Cardiac muscle cell (in vitro differentiated cells and primary cell): ENCODE measurements at places on chromosomes 1 and 21.
A peak's percentile ranks its signal among the peaks of the same experiment; 100 is the strongest.

DNA sequence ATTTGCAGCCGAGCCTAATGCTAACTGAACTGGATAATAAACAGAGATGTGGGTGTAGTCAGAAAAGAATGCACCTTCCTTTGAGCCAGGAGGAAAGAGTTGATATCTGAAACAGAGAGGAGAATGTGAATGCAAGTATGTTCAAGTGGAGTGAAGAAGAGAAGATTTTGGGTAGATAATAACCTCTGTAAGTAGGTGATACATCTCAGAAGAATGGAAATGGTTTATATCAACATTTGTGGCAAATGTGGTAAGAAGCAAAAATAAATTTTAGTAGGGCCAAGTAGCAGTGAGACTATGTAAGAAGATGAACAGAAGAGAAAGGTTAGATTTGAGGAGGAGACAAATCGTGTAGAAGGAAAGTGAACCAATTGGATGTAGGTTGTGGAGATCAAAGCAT lies 1.7 kb upstream of the DNTTIP2 start:
- DNase-seq, result no peak

- DNase-seq, result peak; percentile 79
These were observed 42.6 kb downstream of the KIRREL1 start for GRCh38 chr1:158035976-158036583.

DNA sequence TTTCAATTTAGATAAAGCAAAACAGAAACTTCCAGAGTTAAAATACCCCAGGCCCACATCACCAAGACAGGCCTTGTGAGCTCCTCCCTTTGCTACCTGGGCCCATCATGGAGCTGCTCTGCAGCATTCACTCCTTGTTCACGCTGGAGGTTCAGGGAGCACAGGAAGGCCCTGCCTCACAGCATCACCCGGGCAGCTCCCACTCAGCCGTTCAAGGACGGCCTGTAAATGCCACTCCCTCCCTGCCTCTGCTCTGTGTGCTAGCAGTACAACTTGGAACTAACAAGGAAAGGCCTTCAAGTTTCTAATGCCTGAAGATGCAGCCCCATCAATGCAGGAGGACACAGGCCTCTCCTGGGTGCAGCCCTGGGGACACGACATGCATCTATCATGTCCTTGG lies 11.6 kb downstream of the ATP5PO start:
- DNase-seq, result no peak

DNA sequence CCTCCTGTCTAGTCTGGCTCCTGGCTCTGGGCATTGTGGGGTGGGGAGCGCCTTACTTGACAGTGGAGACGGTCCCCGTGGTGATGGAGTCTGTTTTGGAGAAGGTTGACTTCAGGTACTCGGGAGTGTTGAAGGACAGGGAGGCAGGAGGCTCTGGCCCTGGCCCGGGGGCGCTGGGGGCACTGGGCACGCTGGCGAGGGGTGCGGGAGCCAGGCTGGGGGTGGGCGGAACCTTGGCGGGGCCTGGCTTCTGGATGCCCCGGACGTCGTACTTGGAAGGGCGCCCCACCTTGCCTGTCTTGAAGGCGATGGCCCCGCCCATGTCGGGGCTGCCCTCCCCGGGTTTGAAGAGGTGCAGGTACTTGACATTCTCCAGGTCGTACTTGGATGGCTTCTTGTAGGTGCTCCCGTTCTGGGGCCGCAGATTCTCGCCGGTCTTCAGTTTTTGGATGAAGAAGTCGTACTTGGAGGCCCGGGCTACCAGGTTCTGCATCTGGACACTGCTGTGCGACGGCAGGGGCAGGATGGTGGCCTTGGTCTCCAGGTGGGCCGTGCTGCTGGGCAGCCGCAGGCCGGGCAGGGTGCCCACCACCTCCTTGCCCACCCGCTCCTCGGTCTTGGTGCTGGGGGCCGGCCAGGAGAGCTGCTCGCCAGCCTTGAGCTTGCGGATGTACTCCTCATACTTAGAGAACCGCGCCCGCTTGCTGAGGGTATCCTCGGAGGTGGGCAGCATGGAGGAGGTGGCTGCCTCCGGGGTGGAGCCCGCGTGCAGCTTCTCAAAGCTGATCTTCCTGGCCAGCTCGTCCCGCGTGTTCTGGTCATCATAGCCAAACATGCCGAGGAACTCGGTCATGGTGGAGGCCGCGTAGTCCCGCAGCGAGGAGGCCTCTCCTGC lies 136.6 kb downstream of the CASZ1 start:
- DNase-seq, result no peak

DNA sequence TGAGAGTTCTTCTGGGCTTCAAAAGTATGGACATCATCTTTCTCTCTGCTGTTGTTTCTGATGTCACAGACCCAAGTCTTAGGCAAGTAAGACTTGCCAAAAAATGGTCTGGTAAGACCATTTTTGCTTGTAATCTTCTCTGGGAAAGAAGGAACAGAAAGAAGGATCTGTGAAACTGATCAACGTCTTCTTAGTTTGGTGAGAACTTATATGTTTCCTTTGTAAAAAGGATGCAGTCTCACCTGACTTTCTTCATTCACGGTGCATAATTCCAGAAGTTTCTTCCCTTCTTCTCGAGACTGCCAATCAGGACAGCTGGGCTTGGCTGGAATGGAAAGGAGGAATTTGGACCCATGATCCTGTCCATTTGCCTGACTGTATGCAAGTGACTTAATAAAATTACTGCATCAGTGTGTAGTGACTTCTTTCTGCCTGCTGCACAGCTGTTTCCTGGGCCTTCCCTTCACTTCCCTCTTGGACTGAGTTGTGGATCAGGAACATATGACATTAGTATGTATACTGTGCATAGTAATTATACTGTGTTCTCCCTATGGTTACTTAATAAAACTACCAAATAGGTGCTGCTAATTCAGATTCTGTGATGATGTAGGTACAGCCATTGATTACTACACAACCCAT lies 7.6 kb upstream of the DENND1B start:
- no peak for DNase-seq
